ENCODE measurements at places on chromosomes 3 and 15.

- DNase-seq, result no peak
Observed at GRCh38 chr3:178386880-178387279, 149.4 kb upstream of the KCNMB2 start.

DNA sequence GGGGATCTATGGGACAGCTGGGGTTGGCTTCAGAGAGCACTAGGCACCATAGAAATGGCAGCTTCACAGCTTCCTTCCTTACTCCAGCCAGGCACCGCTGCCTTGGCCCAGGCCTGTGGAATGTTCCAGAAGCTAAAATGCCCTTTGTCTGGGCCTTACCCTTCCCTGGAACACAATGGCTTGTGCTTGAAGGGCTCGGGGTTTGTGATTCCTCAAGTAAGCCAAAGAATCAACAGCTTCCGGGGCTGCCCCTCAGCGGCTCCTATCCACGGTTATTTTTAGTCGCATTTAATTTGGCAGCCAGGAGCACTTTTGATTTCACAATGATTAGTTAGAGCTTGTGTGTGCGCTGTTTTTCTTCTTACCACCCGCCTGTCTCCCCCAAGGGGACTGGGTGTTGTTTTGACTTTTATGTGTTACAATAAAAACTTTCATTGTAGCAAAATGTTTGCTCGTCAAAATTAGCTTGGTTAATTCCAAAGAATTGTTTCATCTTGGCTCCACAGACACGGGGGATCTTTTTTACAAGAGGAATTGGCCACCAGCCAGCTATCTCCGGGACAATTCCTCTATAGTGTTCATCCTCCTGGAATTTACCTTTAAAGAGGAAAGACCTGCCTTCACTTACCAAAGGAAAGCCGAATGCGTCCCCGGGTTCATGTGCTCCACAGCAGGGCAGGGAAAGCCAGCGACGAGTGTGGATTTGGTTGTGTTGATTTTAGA is 73.8 kb downstream of the TLE3 start:
- DNase-seq, result no peak

DNA sequence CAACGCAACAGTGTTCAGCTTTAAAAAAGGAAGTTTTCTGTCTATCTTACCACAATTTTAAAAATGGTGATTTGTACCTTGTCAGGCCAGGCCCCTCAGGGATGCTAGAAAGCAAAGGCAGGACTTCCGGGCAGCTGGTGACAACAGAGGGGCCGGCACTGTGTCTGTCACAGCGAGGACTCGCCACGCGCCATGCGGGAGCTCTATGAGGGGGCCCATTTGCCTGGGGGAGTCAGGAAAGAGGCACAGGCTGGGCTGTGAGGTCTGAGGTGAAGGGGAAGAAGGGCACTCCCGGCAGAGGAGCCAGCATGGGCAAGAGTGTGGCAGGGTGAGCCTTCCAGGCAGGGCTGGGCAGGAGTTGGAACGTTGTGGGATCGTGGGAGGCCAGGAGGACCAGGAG is 7.0 kb downstream of the IQSEC1 start:
- DNase-seq, result no peak

GRCh38 chr3:120092474-120092873 is 1.8 kb downstream of the GSK3B start:
- no peak for DNase-seq

DNA sequence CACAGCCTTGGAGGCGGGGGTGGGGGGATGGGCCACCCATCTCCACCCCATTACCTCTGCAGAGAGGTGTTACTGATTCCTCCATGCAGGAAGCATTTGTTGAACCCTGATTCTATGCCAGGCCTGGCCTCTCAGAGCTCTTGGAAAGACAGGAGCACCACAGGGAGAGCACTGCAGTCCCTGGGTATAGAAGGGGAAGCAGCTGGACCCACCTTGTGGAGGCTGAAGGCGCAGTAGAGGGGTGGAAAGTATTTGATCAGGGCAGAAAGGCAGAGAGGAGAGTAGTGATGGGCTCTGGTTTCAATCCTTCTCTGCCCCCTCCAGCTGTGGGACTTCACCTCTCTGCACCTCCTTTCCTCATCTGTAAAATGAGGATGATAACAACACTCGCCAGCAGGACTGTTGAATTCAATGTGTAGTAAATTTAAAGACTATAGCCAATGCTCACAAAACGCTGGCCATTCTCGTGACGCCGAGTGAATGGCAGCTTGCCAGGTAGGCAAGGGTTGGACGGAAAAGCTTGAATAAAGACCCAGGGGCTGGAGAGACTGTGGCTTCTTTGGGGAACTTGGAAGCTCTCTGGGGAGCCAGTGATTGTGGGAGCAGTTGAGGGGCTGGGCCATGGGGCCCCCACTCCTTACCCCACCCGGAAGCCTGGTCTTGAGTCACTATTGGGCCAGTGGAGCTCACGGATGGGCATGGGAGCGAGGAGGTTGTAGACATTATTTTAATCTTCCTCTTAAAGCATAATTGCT is 8.0 kb upstream of the CCDC33 start:
- no peak for DNase-seq

- no peak for DNase-seq
Observed at GRCh38 chr3:39222462-39222861, 30.1 kb upstream of the XIRP1 start.

GRCh38 chr3:46926039-46926438 is 48.5 kb downstream of the PTH1R start:
- no peak for DNase-seq

DNA sequence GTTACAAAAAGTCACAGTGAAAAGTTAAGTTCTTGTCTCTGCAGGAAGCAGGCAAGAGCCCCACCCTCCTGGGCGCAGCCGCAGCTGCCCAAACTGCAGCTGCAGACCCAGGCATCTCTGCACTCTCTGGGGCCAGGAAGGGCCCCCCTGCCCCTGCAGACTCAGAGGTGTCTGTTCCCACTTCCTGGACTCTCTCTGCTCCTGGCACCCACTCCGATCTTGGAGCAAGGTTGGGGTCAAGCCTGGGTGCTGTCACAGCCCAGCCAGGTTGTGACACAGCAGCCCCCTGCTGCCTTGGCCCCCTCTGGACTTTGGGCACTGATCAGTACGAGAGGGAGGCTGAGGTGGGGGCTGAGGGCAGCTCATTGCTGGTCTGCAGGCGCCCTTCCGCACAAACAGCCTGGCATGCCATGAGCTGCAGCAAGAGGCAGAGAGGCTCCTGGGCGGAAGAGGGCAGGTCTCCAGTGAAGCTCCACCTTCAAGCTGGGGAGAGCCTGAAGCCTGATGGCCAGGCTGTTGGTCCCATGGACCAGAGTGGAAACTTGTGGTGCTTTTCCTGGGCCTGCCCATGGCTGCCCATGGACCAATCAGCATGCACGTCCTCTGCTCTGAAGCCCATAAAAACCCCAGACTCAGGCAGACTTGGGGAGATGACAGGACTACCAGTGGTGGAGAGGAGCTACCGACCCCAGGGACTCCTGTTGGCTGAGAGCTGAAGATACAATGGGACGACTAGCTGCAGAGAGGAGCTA is 42.9 kb upstream of the LRRFIP2 start:
- no peak for DNase-seq

DNA sequence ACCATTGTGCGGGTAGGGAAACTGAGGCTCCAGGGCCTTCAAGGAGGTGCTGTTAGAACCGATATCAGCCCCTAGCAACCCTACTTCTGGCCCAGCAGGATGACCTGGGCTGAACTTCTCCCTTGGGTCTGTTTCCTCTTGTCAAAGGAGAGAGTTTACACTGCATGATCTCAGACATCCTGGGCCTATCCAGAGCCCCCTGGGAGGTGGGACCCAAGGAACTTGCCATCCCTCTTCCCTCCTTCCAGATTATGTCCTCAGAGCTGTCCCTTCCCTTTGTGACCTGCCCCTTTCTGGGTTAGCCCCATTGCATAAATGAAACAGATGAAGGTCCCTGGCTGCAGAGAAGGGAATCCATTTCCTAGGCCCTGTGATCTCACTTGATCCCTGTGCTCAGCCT is 12.3 kb upstream of the DNAH1 start:
- no peak for DNase-seq

DNA sequence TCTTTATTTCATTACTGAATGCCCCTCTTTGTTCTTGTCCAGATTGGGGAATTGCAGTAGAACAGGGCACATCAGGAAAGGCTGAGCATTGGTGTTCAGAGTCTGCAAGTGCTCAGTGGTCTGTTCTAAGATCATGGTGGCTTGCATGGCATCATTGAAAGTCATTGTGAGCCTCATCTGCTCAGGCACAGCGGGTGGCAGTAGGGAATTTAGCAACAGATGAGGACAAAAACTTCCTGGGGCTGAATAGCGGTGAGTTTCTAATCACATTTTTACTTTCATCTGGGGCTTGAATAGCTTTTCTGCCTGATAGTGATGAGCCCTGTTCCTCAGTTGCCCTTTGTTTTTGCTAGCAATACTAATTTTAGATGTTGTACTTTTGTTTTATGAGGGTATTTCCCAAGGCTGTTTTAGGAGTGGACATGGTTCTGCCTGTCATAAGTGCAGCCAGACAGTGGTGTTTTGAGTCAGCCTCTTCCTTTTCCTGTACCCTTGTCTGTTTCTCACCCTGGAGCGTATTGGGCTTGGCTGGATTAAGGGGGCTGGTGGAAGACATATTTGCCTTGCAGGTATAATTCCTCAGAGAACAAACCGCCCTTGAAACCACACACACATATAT is 127.2 kb upstream of the IL12A start:
- DNase-seq, result no peak

DNA sequence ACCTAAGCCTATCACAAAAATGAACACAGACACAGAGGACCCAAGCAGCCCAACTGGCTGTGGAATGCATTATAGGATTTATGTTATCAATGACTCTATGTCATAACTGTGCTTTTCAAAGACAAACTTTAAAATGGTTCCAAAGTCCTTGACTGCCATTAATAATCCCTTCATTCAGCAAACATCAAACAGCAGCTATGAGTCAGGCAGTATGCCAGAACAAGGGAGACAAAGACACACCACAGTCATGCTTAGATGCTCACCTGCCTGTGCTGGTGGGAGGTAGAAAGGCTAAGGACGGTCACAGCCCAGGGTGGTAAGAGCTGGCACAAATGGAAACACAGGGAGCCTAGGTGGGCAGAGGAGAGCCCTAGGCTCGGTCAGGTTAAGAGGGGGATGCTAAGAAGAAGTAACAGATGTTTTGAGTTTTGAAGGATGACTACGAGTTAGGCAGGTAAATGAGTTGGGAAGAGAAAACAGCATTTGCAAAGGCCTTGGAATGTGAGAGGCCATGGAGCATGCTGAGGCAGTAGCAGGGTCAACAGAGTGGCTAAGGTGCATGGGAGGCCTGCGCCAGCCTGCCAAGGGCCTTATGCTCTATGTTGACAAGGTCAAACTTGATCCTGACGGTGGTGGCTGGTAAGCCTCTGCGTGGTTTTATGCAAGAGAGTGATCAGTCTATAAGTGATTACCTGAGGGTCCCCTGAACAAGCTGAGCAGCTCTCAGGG is 23.0 kb downstream of the NMNAT3 start:
- no peak for DNase-seq

GRCh38 chr3:182465301-182466185 is 327.8 kb upstream of the ATP11B start:
- DNase-seq, result no peak

GRCh38 chr15:69389426-69389825 is 24.7 kb upstream of the KIF23 start:
- DNase-seq, result no peak

DNA sequence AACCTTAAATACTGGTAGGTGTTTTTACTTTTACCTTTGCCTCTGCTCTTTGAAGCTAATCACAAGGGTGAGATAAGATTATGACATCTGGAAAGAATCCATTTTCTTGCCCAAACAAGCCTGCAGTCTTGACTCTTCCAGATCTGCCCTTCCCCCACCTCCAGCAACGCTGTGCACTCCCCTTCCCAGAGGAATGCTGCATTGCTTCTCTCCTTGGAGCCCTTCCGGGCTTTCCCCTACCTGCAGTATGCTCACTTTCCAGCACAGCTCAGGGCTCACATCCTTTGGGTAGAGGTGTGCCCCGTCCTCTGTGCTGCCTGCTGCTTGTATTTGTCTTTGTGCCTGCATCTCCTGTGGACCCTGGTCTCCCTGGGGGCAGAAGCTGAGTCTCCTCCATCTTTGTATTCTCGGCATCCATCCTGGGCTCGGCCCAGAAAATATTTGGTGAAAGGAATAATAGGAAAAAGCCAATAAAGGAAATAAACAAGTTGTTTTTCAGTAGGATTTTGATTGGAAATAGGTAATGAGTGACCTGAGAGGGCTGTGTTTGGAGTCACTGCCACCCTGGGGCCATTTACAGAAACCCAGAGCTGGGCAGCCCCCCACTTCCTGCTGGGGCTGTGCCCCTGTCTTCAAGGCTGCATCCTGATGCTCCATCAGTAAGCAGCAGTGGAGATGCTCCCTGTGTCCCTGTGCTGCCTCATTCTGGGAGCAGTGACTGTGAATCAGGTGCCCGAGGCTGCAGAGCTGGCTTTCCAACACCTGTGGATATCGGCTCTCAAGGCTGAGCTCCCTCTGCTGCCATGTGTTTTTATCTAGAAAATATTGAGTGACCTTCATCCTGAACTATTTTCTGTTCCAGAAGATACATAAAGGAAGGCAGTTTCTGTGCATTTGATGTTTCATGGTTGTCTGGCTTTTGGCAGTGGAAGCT is 117.5 kb downstream of the EEFSEC start:
- DNase-seq, result no peak

DNA sequence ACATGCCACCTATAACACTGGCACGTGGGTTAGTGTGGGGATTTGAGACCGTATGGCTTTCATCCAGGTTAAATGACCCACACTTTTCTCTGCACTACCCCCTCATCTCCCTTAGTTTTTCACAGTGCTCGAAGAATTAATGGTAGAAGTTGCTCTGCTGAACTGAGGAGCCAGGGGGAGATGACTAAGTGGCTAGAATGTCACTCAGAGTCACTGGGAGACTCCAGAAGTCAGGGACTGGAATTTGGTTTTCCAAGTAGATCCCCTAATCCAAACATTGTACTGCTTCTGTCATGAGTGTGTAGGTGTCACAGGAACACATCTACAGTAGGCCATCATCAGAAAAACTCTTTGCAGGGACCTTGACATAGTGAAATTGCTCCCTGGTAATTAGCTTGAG is 181.0 kb upstream of the RASGRP1 start:
- DNase-seq, result no peak

- no peak for DNase-seq
Observed at GRCh38 chr15:81191701-81192100, 5.0 kb upstream of the IL16 start.
